AG04450 (cell line): ENCODE measurements at places on chromosomes 5 and 9. TPM values are rescaled to one million over a fixed set of nuclear protein-coding genes. Genes with fewer than 3 reads are reported as not detected.

The RBM18 gene
- 27.5 and 38.6 TPM in 2 replicates for polyA plus RNA-seq

The BARHL1 gene
- not detected in 2 replicates for polyA plus RNA-seq

The TYRP1 gene
- polyA plus RNA-seq: 0.26 and 0.38 TPM in 2 replicates

The ADAMTS16 gene
- 0.04 TPM in 1 of 2 replicates, not detected in the other for polyA plus RNA-seq

The NFX1 gene
- 35.9 and 39.2 TPM in 2 replicates for polyA plus RNA-seq
